Psoas muscle (tissue), 8 donors: ENCODE measurements at places on chromosomes 16 and 17. TPM values are rescaled to one million over a fixed set of nuclear protein-coding genes. Genes with fewer than 3 reads are reported as not detected.
A peak's percentile ranks its signal among the peaks of the same experiment; 100 is the strongest.

NUDT7 gene
- total RNA-seq: 8.3 TPM

YBX2 gene
- 0.66 TPM for total RNA-seq

GRCh38 chr17:48444516-48445247 lies 14.7 kb upstream of the SKAP1 start:
- no peak for DNase-seq

DNA sequence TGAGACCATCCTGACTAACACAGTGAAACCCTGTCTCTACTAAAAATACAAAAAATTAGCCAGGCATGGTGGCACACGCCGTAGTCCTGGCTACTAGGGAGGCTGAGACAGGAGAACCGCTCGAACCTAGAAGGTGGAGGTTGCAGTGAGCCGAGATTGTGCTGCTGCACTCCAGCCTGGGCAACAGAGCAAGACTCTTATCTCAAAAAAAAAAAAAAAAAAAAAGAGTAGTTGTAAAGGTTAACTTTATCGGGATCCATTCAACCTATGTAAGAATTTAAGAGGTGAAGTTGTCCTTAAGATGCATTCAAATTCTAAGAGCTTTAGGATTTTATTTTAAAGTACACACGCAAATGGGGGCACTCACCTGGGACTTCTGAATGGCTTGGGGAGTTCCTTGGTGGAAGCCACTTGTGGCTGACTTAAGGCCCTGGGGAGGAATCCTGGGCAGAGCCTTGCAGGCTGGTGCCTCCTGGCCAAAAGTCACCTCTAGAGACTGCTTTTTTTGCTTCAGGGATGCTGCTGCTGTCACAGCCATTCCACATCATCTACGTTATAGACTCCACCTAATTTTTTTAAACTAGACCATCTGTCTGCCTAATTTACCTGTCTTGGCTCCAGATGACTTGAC lies 3.3 kb downstream of the CTCF start:
- no peak for DNase-seq

DNA sequence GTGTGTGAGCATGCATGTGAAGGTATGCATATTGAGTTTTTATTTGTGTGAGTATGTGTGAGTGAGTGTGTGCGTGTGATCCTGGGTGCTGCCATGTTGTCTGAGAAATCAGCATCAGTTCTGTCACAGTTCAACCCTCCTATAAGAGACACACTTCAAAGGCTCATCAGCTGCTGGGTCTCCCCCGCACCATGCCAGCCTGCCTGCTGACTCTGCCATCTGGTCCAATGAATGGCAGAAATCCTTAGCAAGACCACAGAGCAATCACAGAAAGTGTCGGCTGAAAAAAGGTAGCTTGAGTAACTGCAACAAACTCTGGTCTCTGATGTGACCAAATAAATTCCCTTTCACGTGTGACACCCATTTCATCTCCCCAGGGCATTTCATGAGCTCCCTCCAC lies 381.8 kb upstream of the MAF start:
- no peak for DNase-seq

DNA sequence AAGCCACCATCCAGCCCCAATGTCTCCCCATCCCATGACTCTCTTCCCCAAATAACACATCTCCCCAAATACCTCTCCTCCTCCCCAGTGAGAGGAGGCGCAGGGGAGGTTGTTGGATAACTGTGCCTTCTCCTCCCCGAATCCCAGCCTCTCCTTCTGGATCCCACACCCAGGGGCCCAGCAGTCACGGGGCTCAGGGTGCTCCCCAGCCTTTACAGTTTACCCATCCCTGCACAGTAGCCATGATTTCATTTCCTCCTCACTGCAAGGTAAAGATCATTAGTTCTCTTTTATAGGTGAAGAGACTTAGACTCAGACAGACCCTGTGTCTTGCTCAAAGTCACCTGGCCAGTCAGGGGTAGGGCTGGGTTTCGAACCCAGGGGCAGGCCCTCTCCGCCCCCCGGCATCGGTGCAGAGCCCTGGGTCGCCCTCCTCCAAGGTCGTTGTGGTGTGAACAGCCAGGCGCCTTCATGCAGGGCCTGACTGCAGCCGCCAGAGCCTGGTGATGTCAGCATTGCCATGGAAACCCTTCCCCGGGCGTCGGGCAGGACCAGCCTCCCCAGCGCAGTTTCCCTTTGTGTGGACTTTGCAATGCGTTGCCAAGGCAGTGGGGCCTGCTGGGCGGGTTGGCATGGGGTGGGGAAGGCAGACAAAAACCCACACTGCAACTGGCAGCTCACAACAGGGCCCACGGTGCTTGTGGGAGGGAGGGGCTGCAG lies 53.3 kb upstream of the TOB1 start:
- DNase-seq: peak; percentile 82

- no peak for DNase-seq
Observed at GRCh38 chr17:76658242-76658662, 14.7 kb upstream of the ST6GALNAC1 start.
